Thyroid gland (tissue), 4 donors: ENCODE measurements at places on chromosomes 4 and X. TPM values are rescaled to one million over a fixed set of nuclear protein-coding genes. Genes with fewer than 3 reads are reported as not detected.
A peak's percentile ranks its signal among the peaks of the same experiment; 100 is the strongest.

GRCh38 chrX:115968436-115969252 is 201.9 kb upstream of the AGTR2 start:
- DNase-seq = peak; percentile 80

Gene ARX
- total RNA-seq = 1.9 TPM

DNA sequence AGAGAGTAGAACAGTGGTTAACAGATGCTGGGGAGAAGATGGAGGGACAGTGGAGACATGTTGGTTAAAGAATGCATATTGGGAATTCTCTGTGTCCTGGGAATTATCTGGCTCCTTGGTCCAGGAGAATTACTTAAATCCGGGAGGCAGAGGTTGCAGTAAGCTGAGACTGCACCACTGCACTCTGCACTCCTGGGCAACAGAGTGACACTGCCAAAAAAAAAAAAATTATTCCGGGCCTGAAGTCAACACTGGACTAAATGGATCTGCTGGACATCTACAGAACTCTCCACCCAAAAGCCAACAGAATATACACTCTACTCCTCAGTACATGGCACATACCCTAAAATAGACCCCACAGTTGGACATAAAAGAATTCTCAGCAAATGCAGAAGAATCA is 400.0 kb upstream of the CXorf51B start:
- DNase-seq = no peak

- no peak for DNase-seq
Observed at GRCh38 chr4:921830-922331, 10.2 kb downstream of the GAK start.

- no peak for DNase-seq
Observed at GRCh38 chr4:55028196-55028595, 97.2 kb downstream of the KDR start.

Gene GAGE13
- not detected for total RNA-seq

DNA sequence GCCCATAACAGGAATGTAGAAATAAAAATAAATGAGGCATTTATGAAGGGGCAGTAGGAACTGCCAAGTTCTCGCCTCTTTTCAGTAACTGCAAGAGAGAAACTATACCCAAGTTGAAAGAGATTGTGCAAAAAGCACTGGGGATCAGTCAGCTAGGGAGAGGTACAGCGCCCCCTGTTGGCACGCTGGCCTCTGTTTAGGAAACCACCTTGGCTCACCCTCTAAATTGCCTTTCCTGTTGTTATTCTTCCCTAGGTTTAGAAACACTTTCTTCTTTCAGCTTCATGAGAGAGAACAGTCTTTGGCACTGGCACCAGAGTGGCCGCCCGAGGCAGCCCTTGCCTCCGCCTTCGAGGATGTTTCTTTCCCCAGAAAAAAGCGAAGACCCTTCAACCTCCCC is 348.5 kb downstream of the MID1IP1 start:
- DNase-seq = peak; percentile 78

Gene DRD5
- total RNA-seq = not detected

DNA sequence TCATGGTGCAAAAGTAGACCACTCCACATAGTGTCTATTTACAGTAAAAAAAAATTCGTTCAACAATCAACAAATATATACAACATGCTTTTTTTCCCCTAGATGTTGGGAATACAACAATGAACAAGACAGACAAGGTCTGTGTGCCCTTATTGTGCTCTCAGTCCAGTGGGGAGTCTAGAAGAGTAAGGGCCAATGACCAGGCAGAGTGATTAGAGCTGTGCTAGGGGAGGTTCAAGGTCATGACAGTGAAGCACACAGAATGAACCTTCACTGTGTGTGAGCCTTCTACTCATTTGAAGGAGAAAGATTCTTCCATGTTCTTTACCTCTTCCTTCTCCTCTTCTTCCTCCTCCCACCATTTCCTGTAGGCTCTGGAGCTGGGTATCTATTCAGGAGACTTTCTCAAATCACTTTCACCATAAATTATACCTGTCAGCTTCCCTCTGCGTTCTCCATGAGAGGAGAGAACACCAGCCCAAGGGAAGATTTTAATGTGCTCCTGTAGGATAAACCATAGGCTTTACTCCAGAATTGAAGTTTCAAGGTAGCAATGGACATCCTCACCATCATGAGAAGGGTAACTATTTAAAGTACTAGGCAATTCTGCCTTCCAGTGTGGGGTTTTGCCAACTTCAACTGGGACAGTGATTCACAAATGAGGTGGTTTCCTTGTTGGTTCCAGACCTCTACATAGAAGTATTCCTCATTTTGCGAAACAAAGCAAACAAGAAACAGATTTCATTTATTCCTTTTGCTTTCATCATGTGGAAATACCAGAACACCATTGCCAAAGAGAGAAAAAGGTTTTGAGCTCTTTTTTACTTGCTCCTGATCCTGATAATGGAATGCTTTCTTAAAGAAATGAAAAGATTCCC is 246.9 kb upstream of the GPC4 start:
- DNase-seq = no peak

Gene JAKMIP1
- total RNA-seq = 0.67 TPM

GRCh38 chrX:110173192-110174175 is 144.4 kb downstream of the AMMECR1 start:
- peak; percentile 35 for DNase-seq

Gene UVSSA
- total RNA-seq = 16.7 TPM

DNA sequence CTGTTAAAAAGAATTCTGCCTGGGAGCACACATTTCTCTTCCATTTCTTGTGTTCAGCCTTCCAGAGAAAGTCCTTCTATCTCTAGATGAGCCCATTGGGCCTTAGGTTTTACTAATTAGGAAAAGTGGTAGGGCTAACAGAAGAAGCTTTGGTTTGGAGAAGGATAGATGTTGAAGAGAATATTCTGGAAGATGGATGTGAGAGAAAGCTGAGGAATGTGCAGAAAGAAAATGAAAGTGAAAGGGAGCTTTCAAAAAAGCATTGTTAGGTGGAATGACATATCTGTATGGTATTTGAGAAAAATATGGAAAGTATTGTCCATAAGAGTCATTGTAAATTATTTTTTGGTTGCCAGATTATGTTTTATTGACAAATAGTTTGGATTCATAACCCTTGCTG is 474.8 kb upstream of the SLIT2 start:
- DNase-seq = no peak

GRCh38 chr4:129344058-129344457 is 248.1 kb downstream of the C4orf33 start:
- DNase-seq = peak; percentile 16

Gene FAM9B
- not detected for total RNA-seq

DNA sequence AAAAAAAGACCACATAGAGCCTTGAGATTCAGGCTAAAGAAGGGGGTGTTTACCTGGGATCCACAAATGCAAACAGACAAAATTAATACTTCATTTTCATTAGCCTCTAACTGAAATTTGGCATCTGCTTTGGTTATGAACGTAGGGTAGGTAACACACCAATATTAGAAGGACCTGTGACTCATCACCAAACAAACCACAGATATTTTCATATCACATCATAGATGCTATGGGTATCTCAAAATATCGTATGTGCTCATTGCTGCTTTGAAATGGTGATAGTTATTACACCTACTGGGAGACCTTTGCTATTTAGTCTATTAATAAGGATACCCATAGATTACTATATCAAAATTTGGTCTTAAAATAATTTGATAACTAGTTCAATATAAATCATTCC is 180.6 kb upstream of the MAP3K15 start:
- no peak for DNase-seq

DNA sequence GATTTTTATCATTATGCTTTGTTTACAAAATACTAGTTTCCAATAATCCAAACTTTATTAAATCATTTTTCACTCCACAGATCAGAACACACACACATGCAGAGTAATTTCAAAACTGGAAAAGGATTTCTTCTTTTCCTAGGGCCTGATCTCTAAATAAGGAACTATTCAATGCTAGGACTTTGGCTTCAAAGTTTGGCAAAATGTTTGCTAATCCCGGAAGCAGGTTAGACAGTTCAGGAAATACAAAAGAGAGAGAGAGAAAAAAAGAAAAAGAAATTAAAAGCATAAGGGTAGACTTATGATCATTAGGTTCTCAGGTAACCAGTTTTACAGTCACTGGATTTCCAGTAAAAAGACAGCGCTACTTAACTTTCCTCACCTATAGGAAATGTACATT is 211.0 kb downstream of the DCLK2 start:
- no peak for DNase-seq

DNA sequence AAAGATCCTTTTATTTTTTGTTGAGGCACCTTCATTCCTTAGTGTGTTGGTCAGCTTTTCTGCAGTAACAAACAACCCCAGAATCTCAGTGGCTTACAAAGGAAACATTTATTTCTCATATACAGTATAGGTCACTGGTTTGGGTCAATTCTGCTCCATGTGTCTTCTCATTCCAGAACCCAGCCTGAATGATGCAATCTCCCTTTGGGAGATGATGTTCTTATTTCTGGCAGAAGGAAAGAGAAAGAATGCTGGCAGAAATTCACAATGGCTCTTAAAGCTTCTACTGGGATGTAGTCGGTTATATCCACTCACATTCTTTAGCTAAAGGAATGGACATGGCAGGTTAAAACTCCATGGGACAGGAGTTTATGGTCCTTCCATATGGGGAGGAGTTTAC is 42.3 kb downstream of the IDS start:
- DNase-seq = no peak

Gene ZDHHC15
- 4.8 TPM for total RNA-seq

DNA sequence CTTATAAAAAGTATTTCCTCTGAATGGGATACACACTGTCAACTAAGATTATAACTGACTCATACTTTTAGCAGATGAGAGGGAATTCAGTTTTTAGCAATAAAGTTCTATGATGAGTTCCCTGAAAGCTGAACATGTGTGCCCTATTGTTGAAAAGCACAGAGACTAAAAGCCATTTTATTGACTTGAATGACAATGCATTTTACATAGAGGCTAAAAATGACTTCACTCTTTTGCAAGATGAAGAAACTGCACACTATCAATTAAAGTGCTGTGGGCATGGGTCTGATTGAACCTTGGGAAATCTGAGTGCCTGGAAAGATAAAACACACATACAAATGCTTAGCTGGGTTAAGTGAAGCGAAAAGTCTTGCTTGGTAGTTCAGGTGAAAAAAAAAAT is 633.4 kb downstream of the PDHA2 start:
- no peak for DNase-seq

DNA sequence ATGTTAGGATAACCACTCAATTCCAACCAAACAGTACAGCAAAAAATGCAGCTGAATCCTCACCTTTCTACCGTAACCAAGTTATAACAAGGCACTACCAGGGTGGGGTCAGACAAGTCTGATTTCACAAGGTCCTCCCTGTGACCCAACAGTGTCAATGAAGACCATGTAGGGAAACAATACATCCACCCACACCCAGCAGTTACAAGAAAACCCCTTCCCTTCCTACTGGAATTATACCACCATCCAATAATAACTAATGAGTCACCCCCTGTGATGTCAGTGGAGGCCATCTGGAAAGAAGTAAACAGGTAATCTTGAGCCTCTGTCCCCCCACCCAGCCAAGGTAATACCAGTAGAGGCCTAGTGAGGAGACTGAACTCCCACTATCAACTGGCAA is 117.6 kb downstream of the FGF16 start:
- no peak for DNase-seq

DNA sequence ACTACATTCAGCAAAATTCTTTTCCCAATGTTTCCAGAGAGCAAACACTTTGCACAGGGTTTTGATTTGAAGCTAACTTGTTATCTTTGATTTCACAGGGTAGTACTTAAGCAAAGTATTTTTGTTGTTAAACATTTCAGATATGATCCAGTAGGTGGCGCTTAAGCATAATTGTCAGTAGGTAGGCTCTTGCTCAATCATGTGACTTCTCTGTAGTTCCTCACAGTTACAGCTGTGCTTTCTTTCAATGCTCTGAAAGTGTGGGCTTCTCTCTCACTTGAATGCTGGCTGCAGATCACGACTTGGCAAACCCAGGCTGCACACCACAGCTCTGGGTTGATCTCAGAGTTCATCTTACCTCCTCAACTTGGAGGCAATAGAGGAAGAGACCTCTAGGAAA is 1016.5 kb downstream of the SH3BGRL start:
- no peak for DNase-seq

- no peak for DNase-seq
Observed at GRCh38 chrX:138761380-138761779, 49.9 kb upstream of the FGF13 start.

- DNase-seq = no peak
Observed at GRCh38 chr4:55386840-55387239, 8.9 kb upstream of the TMEM165 start.

DNA sequence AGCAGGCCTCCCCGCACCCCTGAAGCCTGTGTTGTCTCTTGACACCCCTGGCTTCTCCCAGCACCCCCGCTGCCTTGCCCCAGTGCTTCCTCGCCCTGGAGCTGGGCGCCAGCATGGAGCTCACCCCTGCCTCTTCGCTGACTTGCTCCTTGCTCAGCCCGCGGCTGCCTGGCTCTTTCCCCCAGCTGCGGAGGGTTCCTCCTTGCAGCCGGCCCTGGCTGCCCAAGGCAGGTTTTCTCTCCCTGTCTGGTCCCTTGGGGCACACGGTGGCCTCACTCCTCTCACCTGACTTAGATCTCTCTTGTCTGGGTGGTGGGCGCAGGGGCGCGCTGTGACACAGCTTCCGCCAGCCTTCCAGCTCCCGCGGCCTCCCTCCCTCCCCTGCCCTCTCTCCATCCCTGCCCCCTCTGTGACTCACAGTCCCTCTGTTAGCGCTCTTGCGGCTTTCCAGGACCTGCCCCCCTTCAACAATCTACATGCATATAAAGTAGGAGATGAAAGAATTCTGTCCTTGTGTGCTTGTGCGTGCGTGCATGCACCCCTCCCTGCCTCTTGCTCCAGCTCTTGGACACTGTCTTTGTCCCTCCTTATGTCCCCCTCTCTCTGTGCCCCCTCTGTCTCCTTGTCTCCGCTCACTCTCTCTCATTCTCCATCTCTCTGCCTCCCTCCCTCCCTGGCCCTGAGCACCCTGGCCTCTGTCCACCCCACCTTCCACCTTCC is 2.2 kb downstream of the PLXNB3 start:
- DNase-seq = no peak

- DNase-seq = peak; percentile 82
Observed at GRCh38 chrX:49919617-49920016, 2.8 kb upstream of the CLCN5 start.

DNA sequence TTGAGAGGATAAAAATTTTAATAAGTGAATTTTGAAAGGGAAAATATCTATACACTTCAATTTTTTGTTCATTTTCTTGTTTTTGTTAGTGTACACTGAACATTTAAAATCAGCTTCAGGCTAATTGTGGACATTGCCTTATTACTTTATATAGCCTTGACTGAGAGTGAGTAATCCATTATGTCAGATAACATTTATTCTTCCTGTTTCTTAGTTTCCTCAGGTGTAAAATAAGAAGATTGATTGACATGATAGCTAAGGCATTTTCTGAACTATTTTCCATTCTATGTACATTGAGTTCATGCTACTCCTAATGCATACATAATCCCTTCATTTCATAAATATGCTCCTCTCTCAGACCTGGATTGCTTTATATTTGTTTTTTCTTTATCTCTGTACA is 607.3 kb upstream of the AADAT start:
- DNase-seq = no peak

- no peak for DNase-seq
Observed at GRCh38 chr4:21517126-21517859, 431.3 kb downstream of the KCNIP4 start.

GRCh38 chrX:23633834-23634580 is 33.3 kb upstream of the PRDX4 start:
- no peak for DNase-seq
